ENCODE measurements at places on chromosomes 13 and 19.

DNA sequence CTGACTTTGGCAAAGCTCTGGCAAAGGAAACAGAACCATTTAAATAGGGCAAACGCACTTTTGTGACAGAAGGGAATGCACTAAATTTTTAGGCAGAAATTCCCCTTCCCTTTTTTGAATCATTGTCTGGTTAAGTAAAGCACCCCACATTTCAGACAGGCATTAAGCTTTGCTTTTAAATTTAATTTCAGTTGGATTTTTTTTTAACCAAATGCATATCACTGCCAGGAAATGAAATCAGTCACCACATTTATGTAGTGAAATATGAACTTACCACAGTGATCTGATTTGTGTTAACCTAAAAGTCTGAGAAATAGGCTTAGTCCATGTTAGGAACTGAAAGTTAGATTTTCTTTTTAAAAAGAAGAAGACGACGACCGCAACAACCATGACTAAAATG, 10.8 kb downstream of the GPR183 start:
- DNase-seq, result no peak

DNA sequence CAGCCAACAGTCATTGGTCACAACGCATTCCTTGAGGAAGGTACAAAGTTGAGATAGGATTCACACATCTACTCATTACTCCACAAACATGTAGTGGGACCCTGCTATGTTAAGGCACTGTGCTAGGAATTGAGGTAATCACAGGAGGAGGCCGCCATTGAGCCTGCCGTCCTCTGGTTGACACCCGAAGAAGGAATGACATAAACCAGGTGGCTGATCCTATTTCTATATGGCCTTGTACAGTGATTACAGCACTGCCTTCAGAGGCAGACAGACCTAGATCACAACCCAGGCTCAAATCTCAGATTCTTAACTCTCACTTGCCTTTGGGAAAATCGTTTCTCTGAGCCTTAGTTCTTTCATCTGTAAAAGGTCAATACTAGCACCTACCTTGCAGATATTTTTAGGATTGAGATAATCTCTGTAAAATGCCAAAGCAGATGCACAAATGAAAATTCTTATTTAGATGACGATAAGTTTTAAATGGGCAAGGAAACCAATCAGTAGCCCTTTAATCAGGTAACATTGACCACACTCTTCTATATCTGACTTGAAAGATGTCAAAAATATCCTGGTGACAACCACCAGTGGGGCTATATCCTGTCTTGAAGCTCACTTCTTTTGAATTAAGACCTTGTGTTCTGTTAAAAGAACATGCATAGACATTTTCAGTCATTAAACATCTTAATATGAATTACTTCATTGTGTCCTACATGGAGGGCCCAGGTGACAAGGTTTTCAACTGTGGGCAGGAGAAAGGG, 251.6 kb downstream of the KCTD12 start:
- no peak for DNase-seq

DNA sequence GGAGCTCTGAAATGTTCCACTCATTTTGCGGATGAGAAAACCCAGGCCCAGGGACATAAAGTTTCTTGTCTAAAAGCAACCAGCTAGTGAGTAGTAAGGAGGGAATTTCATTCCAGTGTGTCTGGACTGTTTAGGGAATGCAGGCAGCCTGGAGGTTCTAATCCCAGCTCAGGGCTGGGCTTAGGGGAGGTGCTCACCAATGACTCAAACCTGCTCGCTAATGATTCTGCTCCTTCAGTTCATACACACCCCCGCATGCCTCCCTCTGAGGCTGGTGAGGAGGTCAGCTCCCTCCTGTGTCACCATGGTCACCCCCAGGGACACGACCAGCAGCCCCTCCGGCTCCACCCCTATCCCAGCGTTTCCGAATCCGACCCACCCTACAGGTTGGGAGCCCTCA, 34.6 kb downstream of the CYP4F2 start:
- no peak for DNase-seq

- no peak for DNase-seq
These were observed 210.6 kb upstream of the NBEA start for GRCh38 chr13:34731486-34731885.

- DNase-seq, result no peak
These were observed 41.5 kb downstream of the WDFY2 start for GRCh38 chr13:51625555-51626345.

GRCh38 chr13:71865874-71866334, 1.1 kb downstream of the DACH1 start:
- no peak for DNase-seq

DNA sequence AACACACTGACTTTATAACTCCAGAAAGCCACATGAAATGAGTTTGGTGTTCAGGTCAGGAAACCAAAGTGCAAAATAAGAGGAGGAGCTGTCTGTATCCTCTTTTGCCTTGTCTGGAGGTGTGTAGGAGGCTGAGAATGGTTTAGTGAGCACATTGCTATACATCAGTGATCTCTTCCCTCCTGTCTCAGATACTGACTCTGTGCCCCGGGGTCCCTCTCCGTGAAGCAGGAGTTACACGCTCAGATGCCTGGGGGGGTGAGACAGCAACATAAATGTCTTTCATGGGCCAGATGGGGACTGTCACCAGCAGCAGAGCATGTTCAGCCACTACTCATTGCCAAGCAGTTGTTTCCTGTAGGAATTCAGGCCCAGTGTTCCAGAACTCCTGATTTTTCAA, 285.4 kb downstream of the ATP8A2 start:
- DNase-seq, result no peak

GRCh38 chr13:50410921-50411746, 395.9 kb downstream of the KCNRG start:
- DNase-seq, result peak; percentile 76

DNA sequence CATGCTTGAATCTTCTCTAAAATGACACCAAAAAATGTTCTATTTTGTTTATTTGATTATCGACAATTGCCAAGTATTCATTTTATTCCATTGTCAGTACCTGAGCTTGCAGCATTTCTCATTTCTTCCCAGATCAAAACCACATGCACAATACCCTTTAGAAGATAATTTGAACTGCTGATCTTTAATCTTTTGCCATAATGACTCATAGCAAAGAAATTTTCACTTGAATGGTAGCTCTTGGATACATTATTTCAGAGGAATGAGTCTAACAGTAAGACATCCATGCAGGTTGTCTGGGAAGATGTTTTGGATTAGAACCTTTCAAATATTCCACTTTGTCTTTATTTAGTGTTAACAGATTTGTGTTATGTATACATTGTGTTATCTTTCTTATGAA, 42.0 kb upstream of the RXFP2 start:
- no peak for DNase-seq

DNA sequence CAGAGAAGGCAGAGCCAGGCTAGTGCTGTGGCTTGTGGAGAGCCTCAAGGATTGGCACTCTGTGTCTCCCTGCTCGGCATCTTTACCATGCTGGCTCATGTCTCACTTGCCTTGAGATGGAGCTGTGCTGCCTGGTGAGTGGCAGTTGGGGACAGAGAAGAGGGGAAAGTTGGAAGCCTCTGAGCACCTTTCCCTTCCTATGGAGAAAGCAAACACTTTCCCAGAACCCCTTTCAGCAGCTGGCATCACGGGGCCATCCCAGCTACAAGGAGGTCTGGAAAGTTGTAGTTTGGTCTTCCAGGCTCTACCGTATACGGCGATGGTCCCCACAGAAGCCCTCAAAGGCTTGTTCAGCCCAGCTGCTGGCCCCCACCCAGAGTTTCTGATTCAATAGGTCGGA, 58.7 kb downstream of the DPF1 start:
- no peak for DNase-seq

DNA sequence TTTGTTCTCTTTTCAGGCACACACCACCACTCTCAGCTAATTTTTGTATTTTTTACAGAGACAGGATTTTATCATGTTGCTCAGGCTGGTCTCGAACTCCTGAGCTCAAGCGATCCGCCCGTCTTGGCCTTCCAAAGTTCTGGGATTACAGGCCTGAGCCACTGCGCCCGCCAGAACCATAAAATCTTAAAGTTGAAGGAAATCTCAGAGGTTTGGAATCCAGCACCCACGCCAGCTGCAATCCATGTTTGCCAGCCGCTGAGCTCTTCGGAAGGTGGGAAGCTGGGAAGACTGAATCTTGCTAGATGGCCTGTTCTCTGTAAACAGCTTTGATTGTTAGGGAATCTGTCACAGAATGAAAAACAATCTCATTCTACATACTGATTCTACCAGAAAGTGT, 38.5 kb downstream of the SPATA13 start:
- DNase-seq, result no peak

GRCh38 chr13:45224176-45224575, 23.3 kb upstream of the KCTD4 start:
- DNase-seq, result peak; percentile 47

- DNase-seq, result no peak
These were observed 143.9 kb upstream of the ZNF536 start for GRCh38 chr19:30228113-30228834.
